ENCODE measurements at places on chromosomes 16 and 17.

DNA sequence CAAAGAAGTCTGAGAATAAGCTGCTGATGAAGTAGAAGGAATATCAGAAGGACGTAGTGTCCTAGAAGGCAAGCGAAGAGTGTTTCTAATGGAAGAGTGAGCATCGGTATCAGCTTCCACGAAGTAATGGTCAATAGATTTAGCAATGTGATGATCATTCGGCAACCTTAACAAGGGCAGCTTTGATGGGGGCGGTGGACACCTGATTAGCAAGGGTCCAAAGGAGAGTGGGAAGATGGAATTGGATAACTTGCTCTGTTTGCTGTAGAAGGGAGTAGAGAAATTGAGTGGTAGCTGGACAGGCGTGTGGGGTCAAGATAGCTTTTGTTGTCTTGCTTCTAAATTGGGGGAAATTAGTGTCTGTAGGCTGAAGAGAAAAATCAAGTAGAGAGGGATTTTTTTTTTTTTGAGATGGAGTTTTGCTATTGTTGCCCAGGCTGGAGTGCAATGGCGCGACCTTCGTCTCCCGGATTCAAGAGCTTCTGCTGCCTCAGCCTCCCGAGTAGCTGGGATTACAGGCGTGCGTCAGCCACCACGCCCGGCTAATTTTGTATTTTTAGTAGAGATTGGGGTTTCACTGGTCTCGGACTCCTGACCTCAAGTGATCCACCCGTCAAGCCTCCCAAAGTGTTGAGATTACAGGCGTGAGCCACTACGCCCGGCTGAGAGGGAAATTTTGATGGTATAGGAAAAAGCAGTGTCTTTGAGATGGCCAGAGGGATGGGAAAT, 13.9 kb upstream of the HES7 start:
- H3K27me3 ChIP-seq, result no peaks in the 10 kb centered on the region
- H3K36me3 ChIP-seq, result peaks cover 24% of the 10 kb centered on the region
- peak overlapping the region; percentile 35 for H3K4me3 ChIP-seq
- no peak for DNase-seq

- DNase-seq, result no peak
- no peak overlapping the region for H3K27ac ChIP-seq
- H3K36me3 ChIP-seq, result no peaks in the 10 kb centered on the region
- no peaks in the 10 kb centered on the region for H3K4me1 ChIP-seq
- no peaks in the 10 kb centered on the region for H3K27me3 ChIP-seq
These were observed 5.8 kb upstream of the MYCBPAP start for GRCh38 chr17:50502301-50502990.

GRCh38 chr17:79852748-79853147, 13.5 kb upstream of the CBX4 start:
- DNase-seq, result no peak
- H3K27ac ChIP-seq, result no peak overlapping the region
- no peaks in the 10 kb centered on the region for H3K4me1 ChIP-seq
- peaks cover 4% of the 10 kb centered on the region for H3K27me3 ChIP-seq
- no peaks in the 10 kb centered on the region for H3K36me3 ChIP-seq

GRCh38 chr17:57256708-57257112, 387 bp downstream of the MSI2 start:
- no peaks in the 10 kb centered on the region for H3K27me3 ChIP-seq
- DNase-seq, result peak; percentile 24
- peak overlapping the region; percentile 96 for H3K27ac ChIP-seq
- no peaks in the 10 kb centered on the region for H3K36me3 ChIP-seq
- H3K4me3 ChIP-seq, result peak overlapping the region; percentile 89
